Activated T-cell treated with anti-CD3 and anti-CD28 coated beads for 48 hours (primary cell): ENCODE measurements at places on chromosomes 7 and 10.
A peak's percentile ranks its signal among the peaks of the same experiment; 100 is the strongest.

DNA sequence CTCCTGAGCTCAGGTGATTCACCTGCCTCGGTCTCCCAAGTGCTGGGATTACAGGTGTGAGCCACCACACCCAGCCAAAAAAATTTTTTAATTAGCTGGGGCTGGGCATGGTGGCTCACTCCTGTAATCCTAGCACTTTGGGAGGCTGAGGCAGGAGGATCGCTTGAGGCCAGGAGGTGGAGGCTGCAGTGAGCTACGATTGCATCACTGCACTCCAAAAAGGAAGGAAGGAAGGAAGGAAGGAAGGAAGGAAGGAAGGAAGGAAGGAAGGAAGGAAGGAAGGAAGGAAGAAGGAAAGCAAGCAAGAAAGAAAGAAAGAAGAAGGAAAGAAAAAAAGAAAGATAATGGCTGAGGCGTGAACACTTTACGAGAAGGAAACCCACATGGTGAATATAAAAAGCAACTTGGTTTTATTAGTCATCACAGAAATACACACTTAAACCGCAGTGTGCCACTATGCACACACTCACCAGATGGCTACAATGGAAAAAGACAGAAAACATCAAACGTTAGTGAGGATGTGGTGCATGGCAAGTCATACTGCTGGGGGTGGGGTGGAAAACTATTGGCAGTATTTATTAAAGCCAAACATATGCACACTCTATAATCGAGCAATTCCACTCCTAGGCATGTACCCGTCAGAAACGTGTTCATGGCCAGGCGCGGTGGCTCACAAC is 4.4 kb upstream of the CCL26 start:
- DNase-seq = peak; percentile 44

GRCh38 chr7:74002474-74003017 is 25.4 kb upstream of the ELN start:
- peak; percentile 8 for DNase-seq

DNA sequence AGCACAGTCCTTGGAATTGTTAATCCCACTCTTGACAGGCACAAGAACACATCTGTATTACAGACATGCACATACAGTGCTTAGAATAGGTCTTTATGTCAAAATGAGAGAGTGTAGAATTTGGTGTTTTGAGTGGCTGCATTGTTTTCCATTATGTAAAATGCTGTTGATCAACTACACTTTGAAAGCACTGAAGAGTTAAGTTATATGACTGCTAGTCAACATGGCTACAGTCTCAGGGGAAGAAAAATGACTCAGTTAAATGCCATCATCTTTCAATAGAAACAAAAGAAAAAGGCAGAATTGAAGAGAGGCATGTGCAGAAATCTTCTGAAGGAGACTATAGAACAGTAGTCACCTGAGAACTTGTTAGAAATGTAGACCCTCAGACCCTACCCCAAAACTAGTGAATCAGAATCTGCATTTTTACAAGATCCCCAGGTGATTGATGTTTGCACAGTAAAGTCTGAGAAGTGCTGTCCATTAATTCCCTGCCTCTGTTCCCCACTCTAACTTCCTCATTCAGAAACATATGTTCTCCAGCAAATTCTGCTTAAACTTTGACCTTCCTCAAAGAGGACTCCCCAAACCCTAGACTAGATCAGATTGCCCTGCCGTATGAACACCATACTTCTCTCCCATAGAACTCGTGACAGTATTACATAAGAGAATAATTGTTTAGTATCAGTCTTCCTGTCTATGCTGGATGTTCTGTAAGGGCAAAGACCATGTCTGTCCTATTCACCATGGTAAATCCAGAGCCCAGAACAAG is 16.0 kb downstream of the SND1 start:
- DNase-seq = no peak

- DNase-seq = no peak
Measured at GRCh38 chr10:36366065-36366464, 724.0 kb upstream of the FZD8 start.

- DNase-seq = no peak
Measured at GRCh38 chr10:5314840-5315239, 49.9 kb upstream of the UCN3 start.

- DNase-seq = no peak
Measured at GRCh38 chr10:101749047-101750016, 26.6 kb downstream of the FGF8 start.

DNA sequence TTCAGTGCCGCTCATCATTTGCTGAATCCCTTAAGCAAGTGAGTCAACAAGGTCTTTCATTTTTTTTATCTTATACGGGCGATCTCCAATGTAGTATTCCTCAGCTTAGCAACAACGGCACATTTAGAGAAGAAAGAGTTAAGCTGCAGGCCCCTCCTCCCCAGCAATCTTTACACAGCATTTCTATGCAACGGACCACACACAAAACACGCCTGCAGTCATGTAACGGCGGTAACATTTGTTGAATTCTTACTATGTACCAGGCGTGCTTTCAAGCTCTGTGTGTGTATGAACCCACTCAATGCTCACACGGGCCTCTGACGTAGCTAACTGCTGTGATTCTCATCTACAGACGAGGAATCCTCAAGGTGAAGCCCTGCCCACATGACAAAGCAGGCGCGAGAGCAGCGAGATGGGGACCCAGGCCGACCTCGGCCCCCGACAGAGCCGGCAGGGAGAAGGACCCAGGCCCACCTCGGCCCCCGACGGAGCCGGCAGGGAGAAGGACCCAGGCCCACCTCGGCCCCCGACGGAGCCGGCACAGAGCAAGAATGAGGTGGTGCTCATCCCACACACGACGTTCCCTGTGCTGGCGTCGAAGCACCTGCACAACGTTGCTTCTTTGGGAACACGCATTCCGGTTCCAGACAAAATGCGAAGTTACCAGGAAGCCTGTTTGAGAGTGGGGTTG is 240.7 kb downstream of the ZMYND11 start:
- no peak for DNase-seq
